CD8-positive, alpha-beta memory T cell (primary cell): ENCODE measurements at places on chromosomes 13 and 19.

DNA sequence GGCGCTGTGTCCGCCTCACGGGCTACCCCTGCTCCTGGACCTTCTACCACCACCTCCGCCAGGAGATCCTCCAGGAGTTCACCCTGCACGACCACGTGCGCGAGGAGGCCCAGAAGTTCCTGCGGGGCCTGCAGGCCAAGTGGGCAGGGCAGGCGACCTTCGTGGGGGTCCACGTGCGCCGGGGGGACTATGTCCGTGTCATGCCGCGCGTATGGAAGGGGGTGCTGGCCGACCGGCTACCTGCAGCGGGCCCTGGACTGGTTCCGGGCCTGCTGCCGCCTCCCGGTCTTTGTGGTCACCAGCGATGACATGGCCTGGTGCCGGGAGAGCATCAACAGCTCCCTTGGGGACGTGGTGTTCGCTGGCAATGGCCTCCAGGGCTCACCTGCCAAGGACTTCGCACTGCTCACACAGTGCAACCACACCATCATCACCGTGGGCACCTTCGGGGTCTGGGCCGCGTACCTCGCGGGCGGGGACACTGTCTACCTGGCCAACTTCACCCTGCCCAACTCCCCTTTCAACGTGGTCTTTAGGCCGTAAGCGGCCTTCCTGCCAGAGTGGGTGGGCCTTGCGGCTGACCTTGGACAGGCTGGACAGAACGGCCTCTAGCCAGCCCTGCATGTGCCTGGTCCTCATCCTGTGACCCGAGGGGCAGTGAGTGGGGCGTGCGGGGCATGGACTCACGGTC lies 7.8 kb upstream of the NTN5 start:
- no peak for DNase-seq

DNA sequence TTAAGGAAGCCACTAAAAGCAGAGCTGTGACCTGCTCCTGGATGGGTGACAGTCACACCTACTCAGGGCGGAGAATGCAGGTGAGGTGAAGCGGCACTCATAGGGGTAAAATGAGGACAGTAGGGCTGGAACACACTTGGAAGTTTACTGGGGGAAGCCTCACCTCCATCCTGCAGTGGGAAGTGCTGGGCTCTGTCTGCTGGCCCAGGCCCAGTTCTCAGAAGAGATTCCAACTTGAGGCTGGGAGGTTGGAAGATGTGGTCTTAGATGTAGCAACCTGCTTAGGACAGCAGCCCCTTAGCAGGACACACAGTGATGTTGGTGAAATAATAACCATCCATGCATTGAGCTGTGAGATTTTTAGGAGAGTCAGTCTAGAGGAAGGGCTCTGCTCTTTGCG lies 4.6 kb downstream of the MEDAG start:
- DNase-seq = no peak

DNA sequence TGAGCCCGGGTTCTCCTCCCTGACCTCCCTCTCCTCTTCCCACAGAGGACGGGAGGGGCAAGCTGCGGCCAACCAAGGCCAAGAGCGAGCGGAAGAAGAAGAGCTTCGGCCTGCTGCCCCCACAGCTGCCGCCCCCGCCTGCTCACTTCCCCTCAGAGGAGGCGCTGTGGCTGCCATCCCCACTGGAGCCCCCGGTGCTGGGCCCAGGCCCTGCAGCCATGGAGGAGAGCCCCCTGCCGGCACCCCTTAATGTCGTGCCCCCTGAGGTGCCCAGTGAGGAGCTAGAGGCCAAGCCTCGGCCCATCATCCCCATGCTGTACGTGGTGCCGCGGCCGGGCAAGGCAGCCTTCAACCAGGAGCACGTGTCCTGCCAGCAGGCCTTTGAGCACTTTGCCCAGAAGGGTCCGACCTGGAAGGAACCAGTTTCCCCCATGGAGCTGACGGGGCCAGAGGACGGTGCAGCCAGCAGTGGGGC lies 162.2 kb downstream of the KDM4B start:
- no peak for DNase-seq

DNA sequence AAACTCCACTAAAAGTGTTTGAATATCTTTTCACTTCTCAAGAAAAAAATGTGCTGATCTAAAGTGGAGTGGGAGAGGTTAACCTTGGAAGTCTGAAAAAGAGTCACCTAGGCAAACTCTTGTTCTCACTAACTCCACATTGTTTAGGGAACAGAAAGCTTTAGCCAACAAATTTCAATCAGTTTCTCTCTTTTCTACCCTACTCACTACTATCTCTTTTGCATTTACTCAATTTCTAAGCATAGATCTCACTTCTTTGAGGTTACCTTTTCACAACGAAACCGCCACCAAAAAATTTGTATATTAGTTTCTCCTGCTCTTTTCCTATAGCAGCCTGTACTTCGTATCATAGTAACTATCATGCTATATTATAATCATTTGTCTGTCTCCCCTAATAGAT lies 6.3 kb downstream of the NHLRC3 start:
- DNase-seq = no peak

- no peak for DNase-seq
These were observed 727.4 kb upstream of the SLITRK1 start for GRCh38 chr13:84609716-84610115.

- DNase-seq = no peak
These were observed 4.0 kb upstream of the IRGC start for GRCh38 chr19:43711751-43712355.

GRCh38 chr19:57363688-57364181 lies 384 bp downstream of the TRAPPC2B start:
- no peak for DNase-seq
